HAP-1 (cell line): ENCODE measurements at places on chromosomes 7 and 10.

DNA sequence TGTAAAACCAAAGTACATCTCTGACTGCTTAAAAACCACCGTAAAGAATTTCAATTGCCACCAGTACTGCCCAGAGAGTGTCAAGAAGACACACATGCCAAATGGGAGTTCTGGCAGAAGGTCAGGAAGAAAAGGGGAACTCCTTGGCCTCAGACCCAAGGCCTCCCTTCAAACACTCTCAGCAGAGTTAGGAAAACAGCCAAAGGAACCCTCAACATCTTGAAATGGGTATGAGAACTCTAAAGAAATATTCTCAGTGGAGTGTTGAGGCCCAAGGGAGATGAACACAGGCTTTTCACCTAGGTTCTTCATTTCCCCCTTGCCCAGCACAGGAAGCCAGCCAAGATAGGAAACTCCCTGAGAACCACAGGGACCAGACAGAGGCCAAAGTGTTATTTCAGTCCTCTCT lies 96.1 kb upstream of the ASAH2 start:
- DNase-seq = no peak

DNA sequence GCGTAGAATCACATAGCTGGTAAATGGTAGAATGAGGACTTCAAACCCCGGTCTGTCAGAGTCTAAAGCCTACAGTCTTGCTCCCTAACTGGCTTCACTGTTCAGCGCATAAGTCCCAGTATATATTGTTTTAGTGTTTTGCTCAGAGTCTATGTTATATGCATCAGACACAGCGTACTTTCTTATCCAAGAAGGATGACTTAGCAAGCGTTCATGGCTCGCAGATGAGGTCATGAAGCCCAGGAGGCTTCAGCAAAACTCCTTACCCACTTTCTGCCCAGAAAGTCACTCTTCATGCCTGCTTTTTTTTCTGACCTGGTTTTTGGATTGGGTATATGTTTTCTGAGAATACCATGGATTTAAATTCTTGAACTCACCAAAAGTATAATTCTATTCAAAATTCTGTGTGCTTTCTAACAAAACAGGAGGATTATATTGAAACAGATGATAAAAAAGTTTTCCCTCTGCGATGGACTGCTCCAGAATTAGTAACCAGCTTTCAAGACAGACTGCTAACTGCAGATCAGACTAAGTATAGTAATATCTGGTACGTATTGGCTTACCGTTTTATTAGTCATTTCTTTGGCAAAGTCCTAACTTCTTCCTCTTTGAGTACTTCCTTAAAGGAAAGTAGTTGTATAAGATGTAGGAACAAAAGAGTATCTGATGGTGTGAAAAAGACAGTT lies 24.6 kb upstream of the BHLHA15 start:
- no peak for DNase-seq

DNA sequence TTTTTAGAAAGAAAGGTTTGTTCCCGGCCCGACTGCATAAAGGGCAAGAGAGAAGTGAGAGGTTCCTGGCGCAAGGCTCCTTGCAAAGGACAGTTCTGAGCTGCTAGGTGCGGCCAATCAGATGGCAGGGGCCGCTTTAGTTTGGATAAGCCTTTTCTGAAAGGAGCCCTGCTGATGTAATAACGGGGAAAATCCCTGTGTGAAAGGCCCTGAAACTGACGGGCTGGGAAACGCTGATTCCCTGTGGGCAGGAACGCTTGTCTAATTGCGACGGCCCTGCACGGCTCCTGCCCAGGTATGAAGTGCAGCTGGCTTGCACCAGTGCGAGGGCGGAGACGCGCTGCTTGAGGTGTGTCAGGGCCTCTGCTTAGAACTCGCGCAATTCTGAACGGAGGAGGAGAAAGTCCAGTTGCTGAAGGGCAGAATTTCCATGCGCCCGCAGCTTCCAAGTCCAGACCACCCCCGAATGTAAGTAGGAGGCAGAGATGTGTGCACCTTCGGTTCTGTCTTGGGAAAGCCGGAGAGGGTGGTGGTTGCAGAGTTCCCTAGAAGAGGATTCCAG lies 30.5 kb downstream of the TACC2 start:
- DNase-seq = peak; percentile 24

GRCh38 chr10:29646238-29646902 lies 11.6 kb upstream of the SVIL start:
- DNase-seq = peak; percentile 40

DNA sequence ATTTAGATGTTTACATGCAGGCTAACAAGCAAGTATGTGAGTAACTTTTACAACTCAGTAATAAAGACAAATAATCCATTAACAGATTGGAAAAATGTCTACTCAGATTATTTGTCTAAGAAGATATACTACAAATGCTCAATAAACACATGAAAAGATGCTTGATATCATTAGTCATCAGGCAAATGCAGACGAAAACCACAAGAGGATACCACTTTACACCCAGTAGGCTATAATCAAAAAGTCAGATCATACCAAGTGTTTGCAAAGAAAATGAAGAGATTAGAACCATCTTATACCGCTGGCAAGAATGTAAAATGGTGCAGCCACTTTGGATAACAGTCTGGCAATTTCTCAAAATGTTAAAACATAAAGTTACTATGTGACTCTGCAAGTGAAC lies 84.1 kb downstream of the MALSU1 start:
- no peak for DNase-seq

DNA sequence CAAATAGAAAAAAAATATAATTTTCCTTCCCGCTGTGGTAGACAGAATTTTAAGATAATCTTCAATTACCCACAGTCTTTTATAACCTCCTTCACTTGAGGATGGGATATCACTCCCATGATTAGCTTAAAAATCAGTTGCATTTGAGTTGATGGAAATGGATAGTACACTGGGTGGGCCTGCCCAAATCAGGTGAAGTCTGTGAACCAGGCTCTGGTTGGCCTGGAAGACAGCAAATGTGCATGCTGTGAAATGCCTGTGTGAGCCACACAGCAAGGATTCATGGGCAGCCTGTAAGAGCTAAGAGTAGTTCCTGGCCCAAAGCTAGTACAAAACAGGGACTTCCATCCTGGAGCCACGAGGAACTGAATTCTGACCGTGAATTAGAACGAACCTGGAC lies 548.0 kb downstream of the CALN1 start:
- no peak for DNase-seq

DNA sequence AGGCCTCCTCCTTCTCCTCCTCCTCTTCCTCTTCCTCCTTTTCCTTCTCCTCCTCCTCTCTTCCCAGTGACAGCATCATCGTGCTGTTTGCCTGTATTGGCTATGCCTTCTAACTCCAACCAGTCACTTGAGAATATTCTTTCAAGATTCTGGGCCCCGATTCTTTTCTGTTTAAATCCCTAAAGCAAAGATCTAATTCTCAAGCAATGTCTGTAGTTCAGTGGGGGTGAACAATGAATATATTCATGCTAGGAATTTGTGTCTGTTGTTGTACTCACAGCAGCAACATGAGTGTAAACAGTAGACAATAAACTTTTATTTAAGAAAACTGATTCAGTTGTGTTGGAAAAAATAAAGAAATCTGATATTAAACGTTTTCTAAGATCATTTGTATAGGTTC lies 30.7 kb downstream of the NUDT5 start:
- DNase-seq = no peak

DNA sequence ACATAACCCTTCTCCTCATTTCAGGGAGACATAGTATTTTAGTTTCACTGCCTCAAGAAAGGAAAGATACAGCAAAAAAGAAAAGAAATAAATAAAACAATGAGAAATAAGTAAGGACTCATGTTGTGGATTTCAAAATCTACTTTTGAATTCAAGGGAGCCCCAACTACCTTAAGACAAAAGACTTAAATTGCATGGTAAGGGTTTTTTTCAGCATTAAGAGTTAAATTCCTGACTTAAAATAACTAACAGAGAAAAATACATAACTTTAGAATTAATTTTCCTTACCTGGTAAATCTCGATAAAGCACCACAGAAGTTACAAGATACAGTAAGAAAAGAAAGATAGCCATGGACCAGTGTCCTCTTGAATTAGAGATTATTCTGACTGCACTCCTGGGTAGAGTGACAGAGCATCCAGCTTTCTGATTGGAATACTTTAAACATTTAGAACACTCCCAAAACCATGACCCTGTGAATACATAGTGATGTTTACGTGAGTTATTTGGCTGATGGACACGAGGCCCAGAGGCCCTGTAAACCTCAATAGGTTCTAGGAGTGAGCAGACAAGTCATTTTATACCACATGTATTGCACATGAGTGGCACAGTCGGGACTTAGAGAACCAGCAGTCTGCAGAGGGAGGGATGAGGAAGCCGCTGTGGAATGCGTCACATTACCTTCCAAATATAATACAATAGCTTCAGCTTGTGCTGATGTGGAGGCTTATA lies 292.5 kb upstream of the SEMA3C start:
- no peak for DNase-seq

GRCh38 chr7:142298009-142298408 lies 40.2 kb upstream of the PRSS58 start:
- DNase-seq = no peak

- no peak for DNase-seq
These were observed 55.8 kb downstream of the PIK3AP1 start for GRCh38 chr10:96664563-96664962.

- DNase-seq = no peak
These were observed 19.2 kb downstream of the ADAP1 start for GRCh38 chr7:935164-935873.

- no peak for DNase-seq
These were observed 76.4 kb downstream of the CARD11 start for GRCh38 chr7:2967253-2967652.

- no peak for DNase-seq
These were observed 922 bp downstream of the CXCL12 start for GRCh38 chr10:44383749-44384600.

DNA sequence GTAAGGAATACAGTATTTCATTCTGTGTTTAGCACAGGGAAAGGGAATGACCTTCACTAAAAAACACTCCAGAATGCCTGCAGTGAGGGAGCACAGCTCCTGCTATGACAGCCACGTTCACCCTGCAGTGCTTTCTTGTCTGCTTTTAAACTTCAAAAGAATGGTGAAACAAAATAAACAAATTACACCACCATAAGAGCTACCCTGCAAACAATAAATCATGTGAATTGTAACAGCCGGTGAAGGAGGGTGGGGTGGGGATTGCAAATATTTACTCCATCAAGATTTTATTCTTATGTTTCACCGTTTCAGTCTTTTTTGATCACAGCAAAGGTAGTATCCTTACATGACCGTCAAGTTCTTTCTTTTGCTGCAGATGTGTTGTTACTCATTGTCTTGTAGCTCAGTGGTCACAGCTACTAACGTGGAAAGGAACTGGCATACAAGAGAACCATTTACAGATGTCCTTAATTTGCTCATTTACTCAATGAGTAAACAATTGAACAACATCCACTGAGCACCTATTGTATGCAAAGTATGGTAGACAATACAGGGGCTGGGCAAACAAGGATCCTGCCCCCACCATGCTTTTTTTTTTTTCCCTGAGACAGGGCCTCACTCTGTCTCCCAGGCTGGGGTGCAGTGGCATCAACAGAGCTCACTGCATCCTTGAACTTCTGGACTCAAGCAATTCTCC lies 4.1 kb upstream of the CHN2 start:
- DNase-seq = no peak

DNA sequence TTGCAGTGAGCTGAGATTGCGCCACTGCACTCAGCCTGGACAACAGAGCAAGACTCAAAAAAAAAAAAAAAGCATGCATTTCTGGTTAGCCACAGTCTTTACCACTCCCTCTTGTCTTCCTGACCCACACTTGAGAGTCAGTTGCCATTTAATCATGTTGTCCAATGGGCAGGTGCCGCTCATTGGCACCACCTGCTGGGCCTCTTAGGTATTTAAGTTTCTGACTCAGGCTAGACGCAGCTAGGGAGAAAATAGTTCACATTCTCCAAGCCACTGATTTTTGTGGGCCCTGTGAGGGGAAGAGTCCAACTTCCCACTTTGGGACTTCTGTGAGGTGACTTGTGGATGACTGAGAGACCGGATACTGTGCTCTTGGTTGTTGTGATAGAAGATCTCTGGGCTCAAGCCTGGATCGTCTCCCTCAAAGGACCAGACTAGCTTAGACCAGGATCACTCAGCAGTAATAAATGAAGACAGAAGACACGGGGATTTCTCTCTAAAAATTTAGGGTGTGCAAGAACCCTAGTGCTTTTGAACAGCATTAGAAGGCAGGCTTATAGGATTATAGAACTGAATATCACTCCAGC lies 26.8 kb upstream of the SORCS3 start:
- DNase-seq = peak; percentile 12

DNA sequence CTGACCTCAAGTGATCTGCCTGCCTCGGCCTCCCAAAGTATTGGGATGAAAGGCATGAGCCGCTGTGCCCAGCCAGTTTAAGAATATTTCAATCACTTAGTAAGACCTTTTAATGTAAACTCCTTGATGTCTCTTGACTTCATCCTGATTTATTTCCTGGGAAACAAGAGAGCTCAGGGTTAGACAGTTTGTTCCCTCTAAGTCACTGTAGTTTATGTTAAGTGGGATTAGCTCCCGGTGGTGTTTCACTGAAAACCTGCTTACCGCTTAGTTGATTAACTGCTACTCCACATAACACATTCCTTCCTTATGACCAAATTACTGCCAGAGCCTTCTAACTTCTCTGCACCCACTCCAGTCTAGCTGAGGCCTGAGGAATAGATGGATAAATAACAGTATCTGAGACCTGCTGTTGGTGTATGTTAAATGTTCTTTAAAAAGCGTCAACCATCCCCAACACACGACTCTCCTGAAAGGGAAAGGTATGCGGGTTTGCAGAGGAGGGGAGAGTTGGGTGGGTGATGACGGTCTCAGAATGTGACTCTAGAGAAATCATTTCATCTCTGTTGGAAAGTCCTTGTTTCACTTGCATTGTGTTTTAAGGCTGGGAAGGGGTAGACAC lies 48.7 kb downstream of the CREB3L2 start:
- peak; percentile 87 for DNase-seq

GRCh38 chr10:63409465-63410027 lies 56.2 kb downstream of the JMJD1C start:
- DNase-seq = no peak

DNA sequence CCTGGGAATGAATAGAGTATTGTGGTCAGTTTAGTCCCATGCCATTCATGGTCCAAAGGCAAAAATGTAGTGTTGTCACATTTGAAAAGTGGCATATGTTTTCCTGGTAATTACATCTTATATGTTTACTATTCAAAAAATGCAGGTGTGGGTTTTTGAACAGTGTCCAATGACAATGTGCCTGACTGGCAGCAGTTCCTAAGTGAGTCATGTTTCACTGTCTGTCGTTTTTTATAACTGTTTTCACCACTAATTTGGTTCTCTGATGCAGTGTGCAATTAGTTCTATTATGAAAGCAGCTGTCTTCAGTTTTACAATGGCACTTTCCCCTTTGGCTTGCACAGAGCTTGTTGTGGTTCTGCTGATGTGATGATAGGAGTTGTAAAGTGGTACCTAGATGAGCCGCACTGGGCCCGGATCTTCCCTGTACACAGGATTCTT lies 162.3 kb downstream of the SEM1 start:
- peak; percentile 16 for DNase-seq

DNA sequence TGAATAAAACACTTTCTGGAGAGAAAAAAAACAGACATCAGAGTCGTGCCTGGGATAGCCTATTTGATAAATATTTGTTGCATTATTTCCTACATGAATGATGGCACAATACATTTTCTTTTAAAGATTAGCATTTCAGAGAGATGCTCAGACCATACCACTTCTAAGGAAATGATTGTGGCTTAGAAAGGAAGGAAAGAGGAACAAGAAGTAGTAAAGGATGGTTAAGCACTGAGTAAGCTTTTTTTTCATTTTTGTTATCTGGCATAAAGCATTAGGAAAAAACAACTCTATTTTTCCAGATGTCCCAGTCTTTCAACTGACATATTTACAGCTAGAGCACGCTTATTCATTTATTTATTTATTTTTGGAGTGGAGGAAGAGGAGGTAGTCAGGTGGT lies 258.8 kb upstream of the TEX47 start:
- no peak for DNase-seq

GRCh38 chr7:128247640-128248194 lies 6.6 kb downstream of the LEP start:
- no peak for DNase-seq
